Nasal cavity respiratory epithelium epithelial cell of viscerocranial mucosa (primary cell): ENCODE measurements at places on chromosomes 2 and 18. TPM values are rescaled to one million over a fixed set of nuclear protein-coding genes. Genes with fewer than 3 reads are reported as not detected.

The ALK gene
- 0.14 TPM in 1 of 2 replicates, not detected in the other for total RNA-seq

The TSHZ1 gene
- 2.1 and 8.2 TPM in 2 replicates for total RNA-seq

The GNLY gene
- total RNA-seq, result under 0.01 TPM in 1 of 2 replicates, not detected in the other

The TDRD15 gene
- total RNA-seq, result not detected in 2 replicates

The MERTK gene
- total RNA-seq, result 1.4 and 8.7 TPM in 2 replicates

The CCDC85A gene
- 0.07 TPM in 1 of 2 replicates, not detected in the other for total RNA-seq

The SPP2 gene
- not detected in 2 replicates for total RNA-seq
